LoVo (cell line): ENCODE measurements at places on chromosomes 5 and 9.
A peak's percentile ranks its signal among the peaks of the same experiment; 100 is the strongest.

GRCh38 chr9:70635790-70636189 is 221.3 kb upstream of the KLF9 start:
- no peak for DNase-seq

GRCh38 chr5:94316916-94317838 is 301.2 kb downstream of the KIAA0825 start:
- no peak for DNase-seq

GRCh38 chr5:125695996-125696655 is 727.1 kb upstream of the GRAMD2B start:
- no peak for DNase-seq

- no peak for DNase-seq
Observed at GRCh38 chr5:112257976-112258375, 161.1 kb downstream of the EPB41L4A start.

GRCh38 chr5:180027459-180028089 is 44.0 kb downstream of the RNF130 start:
- no peak for DNase-seq

- peak; percentile 19 for DNase-seq
Observed at GRCh38 chr9:84970432-84970831, 300.9 kb downstream of the NTRK2 start.

DNA sequence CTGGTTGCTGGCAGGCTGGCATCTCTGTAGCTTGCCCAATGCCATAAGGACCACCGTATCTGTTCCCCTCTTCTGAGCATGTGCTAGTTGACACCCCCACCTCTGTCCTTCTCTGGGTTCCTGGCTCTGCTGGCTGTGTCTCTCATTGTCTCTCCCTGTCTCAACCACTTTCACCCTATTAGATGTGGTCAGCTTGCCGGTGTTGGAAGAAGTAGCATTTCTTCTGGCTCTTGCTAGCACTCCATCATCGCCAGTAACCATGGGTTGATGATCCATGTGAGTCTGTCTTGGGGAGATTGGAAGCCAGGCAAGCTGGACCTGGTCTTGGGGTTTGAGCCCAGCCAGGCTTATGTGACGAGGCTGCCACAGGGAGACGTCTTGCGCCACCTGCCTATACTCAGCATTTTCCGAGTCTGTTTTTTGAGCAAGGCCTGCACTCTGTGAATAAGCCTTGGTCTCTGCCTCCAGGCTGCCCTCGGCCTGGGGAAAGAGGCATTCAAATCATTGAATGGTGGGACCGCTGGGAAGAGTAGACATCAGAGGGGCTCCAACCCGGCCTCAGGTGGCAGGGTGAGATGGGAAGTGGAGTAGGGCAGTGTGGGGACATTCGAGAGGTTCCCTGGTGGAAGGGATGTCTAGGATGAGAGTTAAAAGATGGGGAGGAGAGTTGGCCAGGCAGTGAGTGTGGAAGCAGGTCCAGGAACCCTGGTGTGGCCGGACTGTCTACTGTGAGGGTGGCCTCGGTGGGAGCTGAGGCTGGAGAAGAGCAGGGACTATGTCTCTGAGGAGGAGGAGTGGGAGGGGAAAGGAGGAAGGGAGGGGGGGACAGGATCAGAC is 74.3 kb downstream of the ZNF618 start:
- DNase-seq: no peak

- no peak for DNase-seq
Observed at GRCh38 chr5:120140501-120140900, 323.6 kb upstream of the PRR16 start.

- DNase-seq: peak; percentile 30
Observed at GRCh38 chr5:134592141-134592746, 40.4 kb downstream of the SAR1B start.

DNA sequence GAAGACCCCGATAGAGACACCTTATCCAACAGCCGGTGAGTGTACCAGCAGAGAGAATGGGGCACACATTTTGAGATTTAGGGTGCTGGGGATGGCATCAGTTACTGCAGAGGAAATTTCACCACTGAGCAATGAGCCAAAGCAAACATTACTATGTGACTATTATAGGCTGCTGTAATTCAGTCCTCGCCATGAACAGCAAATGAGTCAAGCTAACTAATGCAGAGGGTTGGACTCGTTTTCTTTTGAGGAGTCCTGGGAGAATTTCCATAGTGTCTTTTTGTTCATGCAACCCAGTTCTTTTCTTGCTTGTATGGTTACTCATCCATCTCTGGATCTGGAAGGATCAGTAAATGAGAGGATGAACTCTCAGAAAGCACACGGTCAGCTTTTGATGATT is 323.8 kb downstream of the PSAT1 start:
- no peak for DNase-seq

DNA sequence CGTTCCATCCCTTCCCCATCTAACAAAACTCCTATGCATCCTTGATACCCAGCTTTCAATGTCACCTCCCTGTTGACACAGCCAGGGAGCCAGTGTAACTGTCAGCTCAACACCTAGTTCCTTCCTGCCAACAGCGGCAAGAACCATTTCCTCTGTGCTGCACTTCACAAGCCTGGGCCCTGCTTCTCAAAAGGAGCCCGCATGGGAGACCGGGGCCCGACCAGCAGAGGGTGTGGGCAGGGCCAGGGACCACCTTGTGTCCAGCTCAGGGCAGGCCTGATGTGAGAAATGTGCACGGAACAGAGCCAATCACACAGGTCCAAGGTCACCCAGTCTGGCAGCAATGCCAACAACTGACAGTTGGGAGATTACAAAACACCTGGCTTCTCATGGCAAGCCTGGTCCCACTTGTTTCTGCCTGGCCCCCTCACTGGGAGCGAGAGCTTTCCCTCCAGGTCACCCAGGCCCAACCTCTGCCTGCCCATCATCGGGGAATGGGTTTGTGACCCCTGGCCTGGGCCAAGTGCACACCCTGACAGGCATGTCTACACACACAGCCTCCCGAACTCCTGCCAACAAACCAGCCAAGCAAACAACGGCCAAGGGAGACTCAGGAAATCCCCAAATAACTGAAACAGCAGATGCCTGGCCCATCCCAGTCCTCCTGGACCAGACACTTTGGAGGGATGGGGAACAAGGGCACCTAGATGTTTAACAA is 3.1 kb downstream of the RNF44 start:
- no peak for DNase-seq

DNA sequence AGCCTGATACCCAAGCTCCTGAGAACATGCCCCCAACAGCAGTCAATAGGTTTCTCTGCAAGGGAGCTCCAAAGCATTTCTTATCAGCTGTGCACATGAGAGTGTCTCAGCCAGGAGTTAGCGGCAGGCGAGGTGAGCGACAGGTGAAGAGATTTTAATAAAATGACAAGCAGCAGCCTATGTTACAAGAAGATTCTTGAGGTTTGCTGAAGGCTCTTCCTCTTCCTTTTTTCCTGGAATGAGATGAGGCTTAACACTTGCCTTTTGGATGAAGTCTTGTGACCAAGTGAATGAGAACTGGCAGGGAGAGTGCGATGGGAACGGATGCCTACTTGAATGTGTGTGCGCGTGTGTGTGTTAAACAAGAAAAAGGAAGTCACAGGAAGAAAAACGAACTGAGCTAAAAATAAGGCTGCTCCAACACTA is 76.1 kb downstream of the SHB start:
- DNase-seq: no peak

- no peak for DNase-seq
Observed at GRCh38 chr5:113488645-113489184, 462 bp upstream of the MCC start.

DNA sequence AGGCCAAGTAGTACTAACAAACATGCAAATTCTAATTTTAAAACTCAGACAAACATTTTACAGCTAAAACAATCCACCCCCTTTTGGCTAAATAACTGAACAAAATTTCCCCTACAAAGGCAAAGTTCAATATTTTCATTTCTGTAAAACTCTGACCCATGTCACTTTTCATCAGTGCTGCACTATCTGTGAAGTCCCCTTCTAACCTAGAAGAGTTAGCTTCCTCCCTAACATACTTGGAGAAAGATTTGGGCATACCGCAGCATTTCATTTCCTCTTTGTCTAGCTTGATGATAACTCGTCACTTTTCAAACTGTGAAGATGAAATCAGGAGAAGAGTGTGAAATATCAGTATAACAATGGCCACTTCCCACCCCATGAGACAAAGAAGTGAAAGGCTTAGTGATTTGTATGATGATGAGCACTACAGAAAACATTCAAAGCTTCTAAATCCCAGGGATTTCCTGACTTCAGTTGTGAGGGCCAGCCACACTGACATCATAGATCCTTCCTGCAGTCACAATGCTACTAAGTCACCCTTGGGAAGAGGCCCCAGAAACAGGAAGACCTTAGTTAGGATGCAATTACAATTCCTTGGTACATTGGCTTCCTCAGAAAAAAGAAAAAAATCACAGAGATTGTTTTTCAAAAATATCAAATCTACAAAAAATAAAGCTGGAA is at the start of gene FAM81B:
Gene FAM81B (plus strand): TSS at position 555 of the 681 bp plus-strand sequence. CDS start 24 bp downstream, at position 579.
- DNase-seq: no peak

DNA sequence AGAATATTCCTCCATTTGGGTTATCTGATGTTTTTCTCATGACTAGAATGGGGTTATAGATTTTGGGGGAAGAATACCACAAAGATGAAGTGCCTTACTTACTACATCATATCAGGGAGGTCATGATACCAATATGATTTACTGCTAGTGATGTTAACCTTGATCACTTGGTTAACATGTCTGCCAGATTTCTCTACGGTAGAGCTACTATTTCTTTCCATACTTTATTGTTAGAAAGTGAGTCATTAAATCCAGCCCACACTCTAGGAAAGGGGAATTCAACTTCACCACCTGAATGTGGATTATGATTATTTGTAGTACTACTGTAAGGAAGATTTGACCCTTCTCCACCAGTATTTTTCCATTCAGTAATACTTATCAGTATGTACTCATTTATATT is 64.7 kb downstream of the UBE2R2 start:
- no peak for DNase-seq

DNA sequence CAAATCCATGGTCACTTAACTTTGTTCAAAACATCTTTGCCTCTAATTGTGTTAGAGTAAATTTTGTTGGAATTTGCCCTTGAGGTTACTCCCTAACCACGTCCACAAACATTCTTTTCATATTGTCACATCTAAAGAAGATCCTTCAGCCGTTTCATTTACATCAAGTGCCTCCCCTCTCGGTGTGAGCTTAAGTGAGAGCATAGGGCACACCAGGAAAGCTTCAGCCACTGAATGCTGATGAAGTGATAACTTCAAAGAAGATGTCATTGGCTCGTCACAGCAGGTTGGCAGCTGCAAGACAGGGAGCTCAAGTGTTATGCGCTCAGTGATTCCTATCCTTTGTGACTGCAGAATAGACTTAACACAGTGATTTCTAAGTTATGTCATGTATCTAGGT is 49.6 kb upstream of the ADAMTS19 start:
- DNase-seq: no peak

DNA sequence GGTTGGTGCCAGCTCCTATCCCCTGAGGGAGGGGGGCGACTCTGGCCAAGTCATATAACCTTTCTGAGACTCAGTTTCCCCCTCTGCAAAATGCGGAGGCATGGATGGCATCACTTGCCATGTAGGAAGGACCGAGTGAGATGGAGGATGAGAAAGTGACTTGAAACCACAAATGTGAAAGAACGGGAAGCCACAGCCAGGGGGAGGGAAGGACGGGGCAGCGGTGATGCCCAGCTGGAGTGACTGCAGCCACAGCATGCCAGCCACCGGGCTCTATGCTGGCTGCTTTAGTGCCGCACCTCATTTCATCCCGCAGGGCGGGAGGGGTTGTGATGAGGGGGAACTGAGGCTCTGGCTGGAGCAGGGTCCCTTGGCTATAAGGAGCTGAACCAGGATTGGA is 74.5 kb downstream of the HMCN2 start:
- DNase-seq: no peak

DNA sequence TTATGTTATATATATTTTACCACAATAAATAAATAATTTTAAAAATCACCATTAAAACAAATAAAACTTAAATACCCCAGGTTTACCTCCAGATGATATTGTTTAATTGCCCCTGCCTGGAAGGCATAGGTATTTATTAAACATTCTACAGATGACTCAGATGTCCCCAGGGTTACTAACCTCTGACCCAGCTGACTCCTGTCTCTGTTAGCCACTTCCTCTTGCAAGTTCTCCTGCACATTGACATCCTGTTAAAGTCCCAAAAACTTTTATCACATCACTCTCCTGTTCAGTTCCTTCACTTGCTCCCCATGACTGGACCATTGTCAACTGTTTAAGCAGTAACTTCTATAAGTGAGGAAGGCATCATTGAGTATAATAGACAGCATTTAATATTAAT is 37.0 kb upstream of the RAB3C start:
- no peak for DNase-seq

GRCh38 chr9:69003051-69003450 is 10.9 kb downstream of the PRKACG start:
- no peak for DNase-seq

DNA sequence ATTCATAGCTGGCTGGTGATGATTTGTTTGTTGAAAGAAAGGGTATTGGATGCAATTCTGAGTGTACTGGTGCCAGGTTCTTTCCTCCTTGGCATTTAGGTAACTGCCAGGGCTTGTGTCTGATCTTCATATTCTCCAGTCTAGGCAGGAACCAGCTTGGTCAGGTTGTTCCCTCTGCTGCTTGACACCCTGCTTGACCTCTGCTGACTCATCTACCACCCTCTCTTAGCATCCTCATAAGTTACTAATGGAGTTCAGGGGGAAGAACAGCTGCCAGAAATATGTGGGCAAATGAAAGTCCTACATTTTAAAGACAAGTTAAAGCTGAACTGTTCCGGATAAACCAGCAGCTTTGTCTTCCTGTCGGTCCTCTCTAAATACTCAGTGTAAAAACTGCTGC is 116.1 kb upstream of the TNC start:
- no peak for DNase-seq

DNA sequence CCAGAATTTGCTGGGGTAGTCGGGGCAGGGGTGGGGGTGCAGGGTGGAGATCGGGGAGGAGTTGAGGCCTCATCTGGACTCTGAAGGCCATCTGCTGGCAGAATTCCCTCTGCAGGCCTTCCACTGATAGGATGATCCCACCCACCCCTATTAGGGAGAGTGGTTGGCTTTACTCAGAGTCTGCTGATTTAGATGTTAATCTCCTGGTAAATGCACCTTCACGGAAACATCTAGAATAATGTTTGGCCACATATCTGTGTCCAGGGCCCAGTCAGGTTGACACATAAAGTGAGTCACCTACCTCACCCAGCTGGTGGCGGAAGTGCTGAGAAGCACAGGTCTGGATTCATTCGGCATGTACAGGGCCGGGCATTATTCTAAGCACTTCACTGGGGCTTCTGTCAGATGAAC is 50.0 kb downstream of the DAPK1 start:
- no peak for DNase-seq

DNA sequence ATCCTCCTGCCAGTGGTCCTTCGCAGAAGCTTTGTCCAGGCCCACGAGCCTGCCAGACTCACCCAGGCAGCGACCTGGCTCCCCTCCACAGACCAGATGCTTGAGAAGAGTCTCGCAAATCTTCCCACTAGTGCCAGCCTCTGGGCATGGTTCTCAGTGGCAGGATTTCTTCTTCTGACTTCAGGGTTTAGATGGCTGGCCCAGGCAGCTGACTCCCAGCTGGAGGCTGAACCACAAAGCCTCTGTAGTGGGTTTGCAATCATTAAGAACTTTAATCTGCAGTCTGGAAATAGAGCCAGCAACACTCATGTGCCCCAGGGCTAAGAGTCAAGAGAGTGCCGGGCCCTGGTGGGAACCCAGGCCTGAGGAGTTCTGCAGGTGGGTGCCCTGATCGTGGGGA is 90.6 kb upstream of the ICE1 start:
- no peak for DNase-seq

- DNase-seq: peak; percentile 92
Observed at GRCh38 chr5:57004800-57005199, 52.9 kb upstream of the MIER3 start.
